Stimulated activated CD8-positive, alpha-beta memory T cell treated with anti-CD3 and anti-CD28 coated beads, Interleukin-7, amount 100 ng/mL, for 48 hours (primary cell): ENCODE measurements at places on chromosomes 5 and 9.

DNA sequence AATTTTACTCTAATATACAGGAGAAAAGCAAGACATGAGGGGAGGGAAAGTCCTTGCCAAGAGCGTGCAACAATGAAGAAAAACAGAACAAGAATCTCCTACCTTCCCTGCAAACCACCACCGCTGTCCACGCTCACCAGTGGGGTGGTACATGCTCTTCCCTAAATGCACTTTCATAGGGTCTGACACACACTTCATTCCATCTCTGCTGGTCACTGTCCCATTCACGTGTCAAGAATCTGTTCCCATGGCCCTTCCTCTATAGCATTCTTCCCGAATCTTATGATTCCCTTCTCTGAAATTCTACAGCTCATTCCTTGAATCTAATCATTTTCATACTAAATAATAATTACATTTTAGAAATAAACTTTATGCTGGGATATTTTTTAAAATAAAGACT lies 11.4 kb upstream of the DNAH5 start:
- DNase-seq, result no peak

DNA sequence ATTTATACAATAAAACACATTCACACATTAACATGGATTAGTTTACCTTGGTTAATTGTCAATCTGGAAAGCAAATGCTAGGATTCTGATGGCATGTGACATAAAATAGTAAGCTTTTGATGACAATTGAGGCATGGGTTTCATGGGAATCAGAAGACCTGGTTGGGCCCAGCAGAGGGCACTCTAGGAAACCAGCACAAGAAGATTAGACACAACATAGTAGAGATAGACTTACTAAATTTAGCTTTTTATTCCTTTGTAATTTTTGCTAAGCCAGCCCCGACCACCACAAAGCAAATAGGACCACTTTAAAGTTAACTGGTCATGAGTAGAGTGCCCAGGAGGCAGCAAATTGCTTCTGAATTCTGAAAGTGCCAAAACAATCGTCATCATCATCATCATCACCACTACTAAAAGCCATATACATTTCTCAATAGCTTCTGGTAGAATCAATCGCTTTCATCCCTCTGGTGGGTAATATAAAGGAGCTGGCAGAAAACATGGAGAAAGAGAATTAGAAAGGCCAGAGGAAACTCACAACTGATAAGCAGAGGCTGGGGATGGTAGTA lies 163.2 kb downstream of the ARRDC3 start:
- DNase-seq, result no peak

GRCh38 chr5:111478898-111479297 lies 33.4 kb downstream of the STARD4 start:
- no peak for DNase-seq

DNA sequence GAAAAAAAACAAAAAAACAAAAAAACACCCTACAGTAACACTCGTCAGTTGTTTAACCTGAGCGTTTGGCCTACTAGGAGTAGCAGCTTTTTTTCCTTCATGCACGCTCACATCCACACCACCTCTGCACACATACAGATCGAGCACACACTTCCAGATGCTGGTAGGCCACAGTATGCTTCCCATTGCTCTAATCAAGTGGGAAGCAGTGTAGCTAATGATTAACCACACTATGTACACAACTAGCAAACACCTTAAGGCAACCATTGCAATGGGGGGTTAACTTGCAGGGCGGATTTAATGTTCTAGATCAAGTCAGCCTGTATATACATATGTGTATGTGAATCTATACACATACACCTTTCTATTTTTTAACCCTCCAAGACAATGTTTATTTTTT lies 65.5 kb upstream of the GLRX start:
- DNase-seq, result no peak

DNA sequence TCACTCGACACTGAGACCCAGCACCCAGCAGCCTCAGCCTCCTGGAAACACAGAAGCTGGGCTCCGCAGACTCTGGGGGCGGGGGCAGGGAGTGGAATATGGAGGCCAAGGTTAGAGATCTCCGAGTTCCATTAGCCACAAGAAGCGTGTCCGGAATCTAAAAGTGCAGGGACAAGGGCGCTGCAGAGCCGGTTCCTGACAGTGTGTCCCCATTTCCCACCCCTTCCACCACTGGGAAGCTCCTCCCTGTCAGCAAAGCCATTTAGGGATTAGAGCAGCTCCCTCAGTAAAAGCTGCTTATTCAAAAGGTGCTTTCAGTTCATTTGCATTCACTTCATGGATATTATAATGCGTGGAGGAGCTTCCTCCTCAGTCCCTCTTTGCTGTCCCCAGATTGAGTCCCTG lies 74.1 kb upstream of the HSPA9 start:
- no peak for DNase-seq

- DNase-seq, result no peak
Observed at GRCh38 chr5:53302529-53302928, 177.9 kb upstream of the FST start.

- DNase-seq, result no peak
Observed at GRCh38 chr9:76159293-76159926, 234.8 kb downstream of the RFK start.
